ENCODE measurements at places on chromosomes 4 and X.

- DNase-seq = no peak
Measured at GRCh38 chr4:173014113-173014558, 154.5 kb upstream of the GALNT7 start.

DNA sequence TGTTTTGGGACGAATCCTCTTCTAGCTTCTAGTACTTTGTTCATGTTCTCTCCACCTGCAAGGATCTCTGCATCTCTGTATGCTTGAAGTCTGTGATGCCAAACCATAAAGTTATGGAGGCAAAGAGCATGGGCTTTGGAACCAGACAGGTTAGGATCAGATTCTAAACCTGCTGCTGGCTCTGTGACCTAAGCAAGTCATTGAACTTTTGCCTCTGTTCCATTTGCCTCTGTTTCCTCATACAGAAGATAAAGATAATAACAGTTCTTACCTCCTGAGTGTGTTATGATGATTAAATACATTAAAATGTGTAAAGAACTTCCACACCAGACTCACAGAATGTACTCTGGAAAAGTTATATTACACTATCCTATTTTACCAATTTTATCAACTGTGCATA lies 41.5 kb upstream of the RELL1 start:
- no peak for DNase-seq

GRCh38 chr4:150366487-150366999 lies 215.4 kb upstream of the MAB21L2 start:
- DNase-seq = no peak

DNA sequence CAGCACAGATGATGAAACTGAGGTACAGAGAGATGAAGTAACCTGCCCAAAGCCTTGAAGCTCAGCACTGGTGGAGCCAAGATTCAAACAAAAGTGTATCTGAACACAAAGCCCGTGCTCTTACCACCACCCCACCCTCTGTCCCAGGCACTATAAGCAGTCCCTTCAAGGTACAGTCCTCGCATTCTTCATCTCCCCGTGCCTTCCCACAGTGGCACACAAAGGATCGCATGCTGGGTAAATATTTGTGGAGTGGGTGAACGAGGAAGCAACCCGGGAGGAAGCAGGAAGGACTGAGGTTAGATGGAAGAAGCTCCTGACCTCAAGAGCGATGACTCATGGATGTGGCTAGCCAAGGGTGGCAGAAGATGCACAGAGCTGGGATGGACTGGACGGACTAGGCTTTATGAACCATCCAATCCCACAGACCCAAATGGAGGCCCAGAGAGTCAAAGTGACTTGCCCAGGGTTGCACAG lies 18.4 kb downstream of the IQSEC2 start:
- DNase-seq = no peak

DNA sequence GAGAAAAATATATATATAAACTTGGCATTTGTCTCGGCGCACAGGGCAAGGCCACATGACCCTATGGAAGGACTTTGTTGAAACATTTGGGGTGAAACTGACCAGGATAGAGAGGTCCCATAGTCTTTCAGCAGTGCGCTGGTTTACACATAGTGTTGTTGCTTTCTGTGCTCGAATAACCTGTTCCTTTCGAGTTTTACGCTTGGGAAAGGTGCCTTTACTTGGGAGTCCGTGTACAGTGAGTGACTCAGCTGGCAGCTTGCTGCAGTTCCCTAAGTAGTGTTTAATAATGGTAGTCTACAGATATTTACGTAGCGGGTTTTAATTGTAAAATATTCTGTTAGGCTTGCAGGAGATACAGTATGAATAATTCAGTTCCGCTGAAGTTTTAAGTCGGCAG lies 578 bp downstream of the APOOL start:
- DNase-seq = no peak

DNA sequence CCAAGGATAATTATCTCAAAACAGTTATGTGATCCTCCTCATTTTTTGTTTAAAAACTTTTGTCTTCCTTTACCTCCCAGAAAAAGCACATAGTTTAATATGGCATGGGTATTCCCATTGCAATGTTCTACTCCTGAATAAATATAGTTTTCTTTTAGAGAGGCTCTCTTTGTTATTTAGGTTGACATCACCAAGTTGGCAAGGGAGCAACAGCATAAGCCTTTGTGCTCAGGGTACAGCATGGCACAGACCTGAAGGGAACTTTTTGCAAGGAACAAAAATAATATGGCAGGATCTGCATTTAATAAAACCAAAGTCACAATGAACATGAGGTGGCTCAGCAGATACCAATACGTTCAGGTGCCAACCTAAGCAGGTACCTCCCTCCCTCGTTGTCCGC lies 47.1 kb upstream of the NPY2R start:
- DNase-seq = no peak

GRCh38 chrX:150446995-150447394 lies 83.9 kb downstream of the MAMLD1 start:
- DNase-seq = no peak

DNA sequence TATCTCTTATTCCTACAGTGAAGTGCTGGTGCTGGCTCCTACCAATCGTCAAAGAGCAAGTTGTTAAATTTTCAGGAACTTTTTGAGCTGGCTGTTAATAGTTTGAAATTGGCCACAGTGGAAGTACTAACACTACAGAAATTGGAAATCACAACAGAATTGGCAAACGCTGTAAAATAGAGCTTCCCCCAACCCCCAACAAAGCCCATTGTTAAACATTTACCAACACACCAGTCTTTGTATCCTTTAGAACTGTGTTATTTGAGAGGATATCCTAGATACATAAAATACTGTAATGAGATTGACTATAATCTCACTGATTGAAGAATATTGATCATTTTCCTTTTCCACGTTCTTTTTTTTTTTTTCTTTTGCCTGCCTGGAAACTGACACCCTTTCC lies 37.4 kb downstream of the FAM241A start:
- DNase-seq = no peak

GRCh38 chr4:68272380-68272779 lies 26.9 kb upstream of the TMPRSS11B start:
- no peak for DNase-seq

DNA sequence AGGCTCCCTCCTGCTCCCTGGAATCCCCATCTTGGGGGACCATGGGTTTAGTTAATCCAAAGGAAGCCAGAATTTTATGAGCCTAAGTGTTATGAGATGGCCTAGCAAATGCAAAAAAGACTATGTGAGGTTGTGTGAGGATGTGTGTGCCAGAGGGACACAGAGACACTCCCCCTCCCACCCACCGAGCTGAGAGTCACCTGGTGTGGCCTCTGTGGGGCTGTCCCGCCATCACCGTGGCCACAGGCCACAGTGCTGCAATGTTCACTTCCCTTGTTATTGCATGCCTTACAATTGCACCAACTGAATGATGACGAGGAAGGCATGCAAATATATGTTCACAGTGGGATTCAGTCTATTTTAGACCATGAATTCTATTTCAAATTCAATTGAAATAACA lies 601 bp upstream of the FGFBP2 start:
- DNase-seq = no peak

GRCh38 chrX:11341274-11342201 lies 48.3 kb downstream of the AMELX start:
- DNase-seq = no peak

- no peak for DNase-seq
Measured at GRCh38 chr4:162791226-162791625, 375.5 kb downstream of the NAF1 start.

DNA sequence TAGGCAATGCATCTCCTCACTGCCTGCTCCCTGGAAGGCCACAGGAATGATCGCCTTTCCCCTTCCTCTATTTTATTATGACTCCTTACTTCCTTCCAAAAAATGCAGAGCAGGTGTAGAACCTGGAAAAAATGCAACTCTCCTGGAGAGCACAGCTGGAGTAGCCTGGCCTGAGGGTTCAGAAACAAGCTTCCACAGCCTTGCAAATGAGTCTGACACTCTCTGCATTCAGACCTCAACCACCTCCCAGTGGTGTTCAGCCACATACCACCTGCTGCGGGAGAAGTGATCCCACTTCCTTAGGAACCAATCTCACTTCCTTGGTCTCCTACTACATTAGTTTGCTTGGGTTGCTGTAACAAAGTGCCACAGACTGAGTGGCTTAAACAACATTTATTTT lies 368.1 kb upstream of the NOCT start:
- no peak for DNase-seq

DNA sequence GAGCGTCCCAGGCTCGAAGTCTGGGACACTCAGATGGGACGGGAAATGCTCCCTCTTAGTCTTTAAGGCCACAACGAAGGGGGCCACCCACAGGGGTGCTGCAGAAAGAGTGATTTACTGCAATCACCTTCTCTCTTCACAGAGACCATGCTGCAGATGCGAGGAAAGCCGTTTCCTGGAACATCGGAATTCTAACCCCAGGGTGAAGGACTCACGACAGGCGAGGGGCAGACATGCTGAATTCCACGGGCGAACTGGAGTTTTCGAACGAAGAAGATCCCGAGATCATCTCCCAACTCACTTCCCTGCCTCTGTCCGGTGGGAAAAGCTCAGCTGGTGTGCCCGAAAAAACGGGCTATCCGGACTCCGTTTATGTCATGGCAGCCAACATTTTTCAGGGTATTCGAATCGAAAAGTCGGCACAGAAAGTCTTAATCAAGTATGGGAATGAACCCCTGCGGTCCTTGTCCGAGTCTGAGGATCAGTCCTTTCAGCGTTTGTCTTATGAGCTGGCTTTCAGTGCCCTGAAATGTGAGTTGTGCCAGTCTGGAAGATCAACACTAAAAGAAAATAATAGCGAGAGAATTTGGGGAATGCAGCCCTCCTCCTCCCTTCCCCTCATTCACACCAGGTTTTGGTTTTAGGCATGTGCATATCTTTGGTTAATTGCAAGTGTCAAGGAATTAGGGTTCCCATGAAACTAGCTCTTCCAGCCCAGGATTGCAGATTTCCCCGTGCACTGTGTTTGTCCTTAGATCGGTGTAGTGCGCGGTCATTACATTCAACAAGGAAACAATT lies 905 bp downstream of the NSUN7 start:
- DNase-seq = no peak

- DNase-seq = no peak
Measured at GRCh38 chr4:92658318-92658717, 354.6 kb downstream of the GRID2 start.

GRCh38 chr4:85780664-85781063 lies 305.7 kb downstream of the ARHGAP24 start:
- DNase-seq = no peak

DNA sequence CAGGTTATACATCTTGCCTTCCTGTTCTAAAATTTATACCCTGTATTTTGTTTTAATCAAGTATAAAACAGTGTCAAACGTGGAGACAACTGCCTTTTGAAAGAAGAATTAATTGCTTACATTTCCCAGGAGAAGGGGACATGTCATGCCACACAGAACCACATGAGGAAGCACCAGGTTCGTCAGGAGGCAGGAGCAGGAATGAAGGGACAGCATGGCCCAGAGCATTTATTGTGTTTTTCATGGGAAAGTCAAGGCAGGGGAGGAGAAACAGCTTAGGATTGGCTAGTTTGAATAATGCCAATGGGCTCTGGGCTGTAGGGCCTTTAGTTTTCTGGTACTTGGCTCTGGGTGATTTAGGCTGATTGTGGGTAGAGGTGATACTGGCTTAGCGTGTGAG lies 203.7 kb downstream of the CFAP299 start:
- DNase-seq = no peak

GRCh38 chrX:149611623-149612175 lies 16.6 kb upstream of the HSFX2 start:
- DNase-seq = no peak

DNA sequence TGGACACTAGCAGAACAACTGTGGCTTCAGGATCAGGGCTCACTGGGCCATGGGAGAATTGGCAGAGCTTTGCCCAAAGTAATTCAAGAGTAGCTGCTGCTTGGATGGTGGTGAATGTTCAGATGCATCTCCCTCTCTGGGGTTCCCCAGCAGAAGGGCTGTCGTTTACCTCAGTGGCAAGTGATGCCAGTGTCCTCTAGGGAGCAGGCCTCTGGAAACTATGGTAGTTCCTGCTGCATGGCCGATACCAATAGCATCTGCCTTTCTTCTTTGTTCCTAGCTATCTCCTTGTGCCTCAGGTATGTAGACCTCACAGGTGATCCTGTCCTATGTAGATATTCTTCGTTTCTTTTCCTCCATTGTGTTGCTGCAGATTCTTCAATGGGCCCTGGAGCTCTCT lies 26.4 kb downstream of the HMGB2 start:
- no peak for DNase-seq

- DNase-seq = no peak
Measured at GRCh38 chr4:120971884-120972283, 49.4 kb upstream of the PRDM5 start.

- no peak for DNase-seq
Measured at GRCh38 chr4:114116861-114117260, 137.4 kb upstream of the ARSJ start.

DNA sequence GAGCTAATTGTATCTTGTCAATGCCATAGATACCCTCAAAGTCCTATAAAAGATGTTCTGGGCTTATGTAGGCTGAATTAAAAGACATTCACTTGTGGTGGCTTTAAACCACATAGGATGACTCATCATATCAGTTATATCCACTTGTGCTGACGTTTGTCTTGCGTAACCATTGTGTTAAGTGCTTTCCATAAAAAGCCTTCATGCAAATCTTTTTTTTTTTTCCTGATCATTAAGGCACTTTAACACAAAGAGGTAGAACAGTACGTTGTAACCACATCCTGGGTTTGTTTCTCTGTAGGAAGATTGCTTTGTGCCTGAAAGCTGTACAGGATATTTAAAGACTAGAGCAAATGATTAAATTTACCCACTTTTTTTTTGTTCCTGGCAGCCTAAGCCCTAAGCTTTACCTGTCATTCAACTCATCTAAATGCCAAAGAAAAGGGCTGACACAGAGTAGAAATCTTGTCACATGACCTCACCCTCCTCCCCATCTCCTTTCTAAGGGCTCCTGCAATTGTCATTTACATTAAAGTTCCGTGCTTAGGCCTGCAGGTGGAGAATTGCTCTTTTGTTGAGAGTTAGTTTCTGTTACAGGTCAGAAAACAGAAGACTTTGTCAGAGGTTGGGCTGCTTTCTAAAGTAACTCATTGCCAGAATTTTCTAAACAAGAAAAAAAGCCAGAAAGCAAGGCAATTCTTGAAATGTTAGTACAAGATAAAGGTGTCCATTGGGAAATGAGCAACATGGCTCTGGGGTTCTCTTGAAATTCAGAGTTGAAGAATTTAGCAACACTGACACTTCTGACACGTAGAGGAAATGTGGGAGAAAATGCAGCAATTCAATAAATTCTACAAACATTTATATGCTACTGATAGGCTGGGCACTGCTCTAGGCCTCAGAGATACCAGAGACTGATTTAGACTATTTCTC lies 555.6 kb downstream of the PPARGC1A start:
- DNase-seq = peak; percentile 0

DNA sequence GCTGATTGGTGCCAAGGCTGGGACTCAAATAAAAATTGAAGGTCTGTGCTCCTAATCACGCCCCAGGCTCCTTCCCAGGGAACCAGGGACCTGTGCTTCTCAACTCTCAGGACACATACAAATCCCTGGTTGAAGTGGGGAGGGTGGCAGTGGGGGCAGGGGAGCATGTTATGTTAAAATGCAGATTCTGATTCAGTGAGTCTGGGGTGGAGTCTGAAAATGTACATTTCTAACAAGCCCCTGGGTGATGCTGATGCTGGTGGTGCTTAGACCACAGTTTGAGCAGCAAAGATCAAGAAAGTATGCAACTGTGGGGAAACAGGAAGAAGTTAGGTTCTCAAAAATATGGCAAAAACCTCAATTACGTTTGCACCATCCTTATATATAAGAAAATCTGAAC lies 236.5 kb downstream of the MAGEB17 start:
- no peak for DNase-seq

- no peak for DNase-seq
Measured at GRCh38 chr4:100569196-100569595, 51.4 kb upstream of the EMCN start.

- DNase-seq = no peak
Measured at GRCh38 chr4:81565142-81565870, 93.6 kb upstream of the RASGEF1B start.

- no peak for DNase-seq
Measured at GRCh38 chr4:173573725-173574124, 43.7 kb upstream of the HAND2 start.
